T-helper 2 cell treated with Interferon-gamma antibody and Interleukin-4, amounts not matched to agents 5 μg/mL and 100 μg/mL, for 36 hours (primary cell): ENCODE measurements at places on chromosomes 1 and 21.

DNA sequence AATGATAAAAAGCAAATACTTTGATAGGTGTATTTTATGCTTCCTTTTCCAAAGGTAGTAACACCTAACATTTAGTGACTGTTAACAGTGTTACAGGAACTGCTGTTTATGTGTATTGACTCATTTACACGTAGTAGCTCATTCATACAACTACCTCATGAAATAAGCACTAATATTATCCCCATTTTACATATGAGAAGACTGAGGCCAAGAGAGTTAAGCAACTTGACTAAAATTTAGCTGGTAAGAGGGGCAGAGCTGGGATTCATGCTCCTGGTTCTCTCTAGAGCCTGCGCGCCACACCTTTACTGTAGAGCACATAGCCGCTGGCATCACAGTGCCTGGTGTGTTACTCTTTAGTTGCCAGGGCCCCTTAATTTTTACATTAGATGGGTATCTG, 11.3 kb downstream of the ZBTB40 start:
- no peak for DNase-seq
- H3K4me3 ChIP-seq = no peak overlapping the region
- no peaks in the 10 kb centered on the region for H3K27me3 ChIP-seq
- peaks cover 2% of the 10 kb centered on the region for H3K36me3 ChIP-seq
- peaks cover 5% of the 10 kb centered on the region for H3K4me1 ChIP-seq
- H3K27ac ChIP-seq = no peak overlapping the region

GRCh38 chr1:228335406-228336307, 71.0 kb downstream of the TRIM11 start:
- H3K27ac ChIP-seq = no peak overlapping the region
- H3K27me3 ChIP-seq = no peaks in the 10 kb centered on the region
- H3K4me1 ChIP-seq = no peaks in the 10 kb centered on the region
- DNase-seq = no peak
- H3K4me3 ChIP-seq = no peak overlapping the region

GRCh38 chr1:240234485-240235210, 143.0 kb downstream of the FMN2 start:
- DNase-seq = no peak
- H3K27ac ChIP-seq = no peak overlapping the region
- no peaks in the 10 kb centered on the region for H3K36me3 ChIP-seq
- no peaks in the 10 kb centered on the region for H3K4me1 ChIP-seq
- no peak overlapping the region for H3K4me3 ChIP-seq

- no peaks in the 10 kb centered on the region for H3K36me3 ChIP-seq
- H3K4me1 ChIP-seq = peaks cover 13% of the 10 kb centered on the region
- H3K27ac ChIP-seq = no peak overlapping the region
- H3K27me3 ChIP-seq = no peaks in the 10 kb centered on the region
- no peak overlapping the region for H3K4me3 ChIP-seq
Measured at GRCh38 chr1:9892563-9893528, 17.2 kb downstream of the CTNNBIP1 start.

DNA sequence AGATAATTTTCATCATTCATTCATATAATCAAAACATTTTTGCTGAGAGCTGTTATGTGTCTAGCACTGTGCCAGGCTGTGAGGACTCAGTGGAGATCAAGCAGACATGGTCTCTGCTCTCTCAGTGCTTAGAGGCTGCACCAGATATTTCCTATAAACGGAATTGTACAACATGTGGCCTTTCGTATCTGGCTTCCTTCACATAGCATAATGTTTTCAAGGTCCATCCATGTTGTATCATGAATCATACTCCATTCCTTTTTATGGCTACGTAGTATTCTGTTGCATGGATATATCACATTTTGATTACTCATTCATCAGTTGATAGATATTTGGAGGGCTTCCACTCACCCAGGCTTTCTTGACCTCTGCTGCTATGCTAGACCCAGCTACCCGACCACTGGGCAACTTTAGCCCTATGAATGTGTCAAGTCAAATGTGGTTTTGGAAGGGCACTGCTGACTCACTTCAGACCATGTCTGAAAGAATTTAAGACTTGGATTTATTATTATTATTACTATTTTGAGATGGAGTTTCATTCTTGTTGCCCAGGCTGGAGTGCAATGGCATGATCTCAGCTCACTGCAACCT, 18.5 kb downstream of the NCF2 start:
- H3K27ac ChIP-seq = no peak overlapping the region
- no peak for DNase-seq
- no peak overlapping the region for H3K4me3 ChIP-seq

DNA sequence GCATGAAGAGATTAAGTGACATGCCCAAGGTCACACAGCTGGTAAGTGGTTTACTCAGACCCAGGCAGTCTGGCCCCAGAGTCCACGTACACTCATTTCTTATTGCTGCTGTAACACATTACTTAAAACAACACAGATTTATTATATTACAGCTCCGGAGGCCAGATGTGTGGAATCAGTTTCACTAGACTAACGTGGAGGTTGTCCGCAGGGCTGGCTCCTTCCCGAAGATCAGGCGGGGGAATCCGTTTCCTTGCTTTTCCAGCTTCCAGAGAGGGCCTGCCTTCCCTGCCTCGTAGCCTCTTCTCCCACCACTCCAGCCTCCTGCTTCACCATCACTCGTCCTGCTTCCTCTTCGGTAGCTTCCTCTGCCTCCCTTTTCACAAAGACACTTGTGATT, 81.2 kb downstream of the KCNN3 start:
- peaks cover 37% of the 10 kb centered on the region for H3K4me1 ChIP-seq
- peaks cover 11% of the 10 kb centered on the region for H3K27me3 ChIP-seq
- no peak overlapping the region for H3K27ac ChIP-seq
- no peak overlapping the region for H3K4me3 ChIP-seq

DNA sequence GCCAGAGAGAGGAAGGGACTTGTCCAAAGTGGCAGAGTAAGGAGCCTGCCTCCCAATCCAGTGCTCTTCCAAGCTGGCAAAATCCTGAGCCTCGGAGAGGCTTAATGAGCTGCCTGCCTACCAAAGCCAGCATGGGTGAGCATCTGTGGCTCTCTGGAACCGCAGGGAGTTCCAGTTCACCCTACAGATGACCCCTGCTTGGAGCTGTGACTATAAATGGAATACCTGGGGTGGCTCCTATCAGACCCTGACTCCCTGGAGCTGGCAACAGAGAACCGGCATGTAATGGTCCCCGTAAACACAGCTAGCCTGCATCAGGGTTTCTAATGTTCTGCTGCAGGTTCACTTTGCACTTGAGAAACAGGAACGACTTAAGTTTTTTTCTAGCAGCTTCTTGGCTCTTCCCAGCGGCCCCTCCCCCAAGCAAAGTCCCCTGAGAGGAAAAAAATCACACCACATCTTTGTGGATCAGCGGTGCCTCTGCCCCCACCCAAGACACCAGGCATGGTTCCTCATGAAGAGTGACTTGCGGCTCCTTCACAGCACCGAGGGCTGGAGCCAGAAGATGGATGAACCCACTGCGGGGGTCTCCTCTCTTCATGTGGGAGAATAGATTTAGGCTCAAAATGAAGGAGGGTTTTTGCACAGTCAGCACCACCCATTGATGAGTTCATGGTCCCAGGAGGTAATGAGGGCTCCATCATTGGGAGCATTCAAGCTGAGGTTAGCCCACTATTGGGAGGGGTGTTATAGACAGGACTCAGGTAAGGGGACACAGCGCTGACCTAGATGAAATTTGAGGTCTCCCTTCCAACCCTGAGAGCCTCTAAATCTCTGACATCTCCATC, 79.0 kb downstream of the SYT2 start:
- DNase-seq = no peak
- no peaks in the 10 kb centered on the region for H3K36me3 ChIP-seq
- no peak overlapping the region for H3K4me3 ChIP-seq

DNA sequence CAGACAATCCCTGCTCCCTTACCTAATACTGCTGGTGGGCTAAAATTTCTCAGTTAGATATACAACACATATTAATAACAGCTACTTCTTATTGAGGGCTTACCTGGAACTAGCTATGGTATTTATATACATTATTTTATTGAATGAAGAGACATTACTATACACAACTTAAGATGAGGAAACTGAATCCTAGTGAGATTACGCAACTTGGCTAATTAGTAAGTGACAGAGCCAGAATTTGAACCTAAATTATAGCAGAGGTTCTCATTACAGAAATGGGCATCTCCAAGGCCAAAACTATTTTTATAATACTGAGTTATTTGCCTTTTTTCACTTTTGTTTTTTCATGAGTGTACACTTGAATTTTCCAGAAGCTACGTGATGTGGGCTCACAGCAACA, 44.5 kb upstream of the SMYD2 start:
- H3K36me3 ChIP-seq = no peaks in the 10 kb centered on the region
- peaks cover 50% of the 10 kb centered on the region for H3K27me3 ChIP-seq
- H3K27ac ChIP-seq = no peak overlapping the region
- H3K4me3 ChIP-seq = no peak overlapping the region
- no peak for DNase-seq

DNA sequence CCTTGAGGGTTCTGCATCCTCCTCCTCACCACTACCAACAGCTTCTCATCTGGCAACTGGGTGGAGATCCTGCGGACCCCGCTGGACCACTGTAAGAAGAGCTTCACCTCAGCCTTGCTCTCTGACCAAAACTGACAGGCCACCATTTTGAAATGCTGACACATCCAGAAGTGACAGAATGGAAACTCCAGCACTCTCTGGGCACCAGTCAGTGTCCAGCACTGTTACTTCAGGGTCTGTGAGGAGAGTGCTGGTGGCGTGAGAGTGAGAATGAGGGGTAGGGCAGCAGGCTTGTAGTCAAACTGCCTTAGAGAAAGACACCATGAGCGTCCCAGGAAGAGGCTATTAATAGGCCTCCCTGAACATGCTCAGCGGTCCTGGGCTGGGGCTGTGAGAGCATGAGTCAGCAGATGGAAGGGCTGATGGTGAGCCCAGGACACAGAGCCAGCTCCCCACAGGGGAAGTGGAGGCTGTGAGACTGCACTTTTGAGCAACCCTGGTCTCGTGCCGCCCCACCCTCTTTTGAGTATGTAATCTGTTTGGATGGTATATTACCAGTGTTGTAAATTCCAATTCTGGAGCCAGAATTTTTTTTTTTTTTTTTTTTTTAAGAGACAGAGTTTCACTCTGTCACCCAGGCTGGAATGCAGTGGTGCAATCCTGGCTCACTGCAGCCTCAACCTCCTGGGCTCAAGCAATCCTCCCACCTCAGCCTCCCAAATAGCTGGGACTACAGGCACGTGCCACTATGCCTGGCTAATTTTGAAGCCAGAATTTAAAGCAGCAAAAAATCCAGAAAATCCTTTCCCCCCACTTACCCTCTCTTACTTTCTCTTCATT, 34.4 kb upstream of the SLC30A1 start:
- H3K27ac ChIP-seq = no peak overlapping the region
- H3K36me3 ChIP-seq = no peaks in the 10 kb centered on the region
- no peaks in the 10 kb centered on the region for H3K27me3 ChIP-seq

GRCh38 chr1:234135501-234135900, 231.0 kb downstream of the SLC35F3 start:
- no peak for DNase-seq
- no peaks in the 10 kb centered on the region for H3K4me1 ChIP-seq
- no peak overlapping the region for H3K27ac ChIP-seq
